ENCODE measurements at places on chromosomes 6 and 20. TPM values are rescaled to one million over a fixed set of nuclear protein-coding genes. Genes with fewer than 3 reads are reported as not detected.

- no peak for DNase-seq
Observed at GRCh38 chr6:125742024-125742423, 7.4 kb upstream of the HEY2 start.

DNA sequence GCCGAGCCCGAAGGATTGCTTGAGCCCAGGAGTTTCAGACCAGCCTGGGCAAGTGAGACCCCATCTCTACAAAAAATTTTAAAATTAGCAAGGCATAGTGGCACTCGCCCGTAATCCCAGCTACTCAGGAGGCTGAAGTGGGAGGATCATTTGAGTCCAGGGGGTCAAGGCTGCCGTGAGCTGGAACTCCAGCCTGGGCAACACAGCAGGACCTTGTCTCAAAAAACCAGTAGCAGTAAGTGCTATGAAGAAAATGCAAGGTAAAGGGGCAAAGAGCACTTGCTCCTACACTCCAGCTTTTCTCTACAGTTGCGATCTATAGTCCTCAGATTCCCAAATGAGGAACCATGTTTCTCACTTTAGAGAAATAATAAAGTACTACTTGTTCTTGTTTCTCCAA, 1.8 kb upstream of the DDX39B start:
- no peak for DNase-seq

Gene AVP
- total RNA-seq, result not detected

Gene XKR7
- total RNA-seq, result not detected

Gene DEFB119
- not detected for total RNA-seq

DNA sequence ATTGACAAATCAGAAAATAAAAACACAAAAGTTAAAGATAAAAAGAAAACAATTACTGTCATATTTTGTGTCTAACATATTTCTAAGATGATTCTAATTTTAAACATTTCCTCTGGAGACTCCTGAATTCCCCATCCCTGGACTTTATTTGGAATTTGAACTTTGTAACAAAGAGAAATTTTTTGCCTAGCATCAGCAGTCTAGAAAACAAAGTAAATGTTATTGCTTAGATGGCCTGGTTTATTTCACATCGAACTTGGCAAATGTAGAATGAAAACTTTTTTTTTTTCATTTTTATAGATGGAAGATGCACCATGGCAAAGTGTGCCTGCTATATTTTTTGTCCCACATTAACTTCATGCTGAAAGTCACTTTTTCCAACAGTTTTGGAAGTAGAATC, 159.1 kb downstream of the TBX18 start:
- no peak for DNase-seq

- DNase-seq, result no peak
Observed at GRCh38 chr6:92767101-92767500, 652.3 kb downstream of the EPHA7 start.

GRCh38 chr6:34589140-34589539, 33.0 kb upstream of the SPDEF start:
- DNase-seq, result no peak

DNA sequence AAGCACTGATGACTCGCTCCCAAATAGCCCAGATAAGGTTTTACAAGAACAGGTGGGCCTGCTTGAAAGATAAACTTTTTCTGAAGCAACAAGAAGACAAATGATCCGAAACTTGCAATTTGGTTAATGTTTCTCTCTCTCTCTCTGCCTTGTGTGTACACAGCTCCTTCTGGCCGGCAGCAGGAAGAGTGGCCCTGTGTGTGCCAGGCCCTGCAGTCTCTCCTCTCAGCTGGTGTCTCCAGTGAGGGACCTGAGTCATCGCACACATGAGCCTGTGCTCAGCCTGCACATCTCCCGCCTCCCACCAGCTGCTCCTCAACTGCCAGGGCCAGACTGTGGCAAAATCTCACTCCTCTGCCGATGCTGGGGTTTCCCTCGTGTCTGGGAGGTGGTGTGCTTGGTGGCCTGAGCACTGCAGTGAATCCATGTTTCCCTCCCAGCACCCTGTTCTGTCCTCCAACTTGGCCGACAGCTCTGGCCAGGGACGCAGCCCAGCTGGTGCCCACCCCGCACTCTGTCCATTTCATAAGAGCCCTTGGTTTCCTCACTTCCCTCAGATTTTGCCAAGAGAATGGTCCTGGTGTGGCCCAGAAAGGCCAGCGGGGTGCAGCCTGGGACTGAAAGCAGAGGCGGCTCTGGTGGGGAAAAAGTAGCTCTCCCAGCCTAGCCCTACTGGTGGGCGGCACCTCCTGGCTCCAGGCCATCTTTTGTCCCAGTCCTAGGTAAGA, 49.4 kb downstream of the ERMARD start:
- DNase-seq, result no peak

DNA sequence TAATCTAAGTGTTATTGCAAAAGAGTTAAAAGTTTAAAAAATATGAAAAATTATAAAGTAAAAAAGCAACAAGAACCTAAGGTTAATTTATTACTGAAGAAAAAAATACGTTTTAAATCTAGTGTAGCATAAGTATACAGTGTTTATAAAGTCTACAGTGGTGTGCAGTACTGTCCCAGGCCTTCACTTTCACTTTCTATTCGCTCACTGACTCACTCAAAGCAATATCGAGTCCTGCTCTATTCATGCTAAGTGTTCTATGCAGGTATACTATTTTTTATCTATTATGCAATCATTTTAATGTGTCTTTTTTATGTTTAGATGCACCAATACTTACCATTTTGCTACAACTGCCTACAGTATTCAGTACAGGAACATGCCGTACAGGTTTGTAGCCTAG, 113.0 kb downstream of the MANEA start:
- no peak for DNase-seq

GRCh38 chr20:18588574-18588933, 700 bp downstream of the DTD1 start:
- no peak for DNase-seq

- DNase-seq, result no peak
Observed at GRCh38 chr6:35751594-35751993, 14.8 kb downstream of the ARMC12 start.

DNA sequence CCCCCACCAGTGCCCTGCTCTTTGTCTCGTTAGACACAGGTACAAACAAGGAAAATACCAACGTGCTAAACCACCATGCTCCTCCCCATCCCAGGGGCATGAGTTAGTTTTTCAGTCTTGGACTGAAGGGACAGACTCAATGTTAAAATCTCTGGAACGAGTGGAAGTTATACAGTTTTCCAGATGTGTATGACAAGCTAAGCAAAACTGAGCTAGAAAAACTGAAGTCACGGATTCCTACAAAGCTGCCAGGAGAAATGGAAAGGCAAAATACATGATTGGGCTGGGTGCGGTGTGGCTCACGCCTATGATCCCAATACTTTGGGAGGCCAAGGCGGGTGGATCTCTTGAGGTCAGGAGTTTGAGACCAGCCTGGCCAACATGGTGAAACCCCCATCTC, 34.3 kb upstream of the QKI start:
- DNase-seq, result no peak

GRCh38 chr20:8602389-8603116, 466.3 kb upstream of the PLCB4 start:
- no peak for DNase-seq

GRCh38 chr6:95084867-95085266, 492.5 kb upstream of the MANEA start:
- no peak for DNase-seq

- no peak for DNase-seq
Observed at GRCh38 chr6:74657011-74657410, 548.8 kb downstream of the COL12A1 start.

- no peak for DNase-seq
Observed at GRCh38 chr6:54992789-54993188, 146.2 kb downstream of the FAM83B start.

Gene NMBR
- not detected for total RNA-seq

DNA sequence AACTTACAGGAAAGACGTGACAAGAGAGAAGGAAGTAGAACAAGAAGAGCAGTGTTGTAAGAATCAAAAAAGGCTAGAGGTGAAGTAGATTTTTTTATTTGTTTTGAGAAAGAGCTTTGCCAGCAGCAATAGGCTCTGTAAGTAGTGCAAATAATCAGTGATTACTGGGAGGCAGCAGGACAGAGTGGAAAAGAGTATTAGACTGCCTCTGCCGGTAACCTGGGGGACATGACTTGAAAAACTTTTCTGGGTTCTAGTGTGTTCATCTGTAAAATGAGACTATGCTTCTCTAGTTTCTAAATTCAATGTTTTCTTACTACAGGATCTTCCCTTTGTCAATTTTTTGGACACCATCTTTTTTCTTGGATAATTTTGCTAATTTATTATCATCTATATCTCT, 5.8 kb upstream of the IRAK1BP1 start:
- DNase-seq, result no peak

Gene RNF144B
- 30.3 TPM for total RNA-seq

DNA sequence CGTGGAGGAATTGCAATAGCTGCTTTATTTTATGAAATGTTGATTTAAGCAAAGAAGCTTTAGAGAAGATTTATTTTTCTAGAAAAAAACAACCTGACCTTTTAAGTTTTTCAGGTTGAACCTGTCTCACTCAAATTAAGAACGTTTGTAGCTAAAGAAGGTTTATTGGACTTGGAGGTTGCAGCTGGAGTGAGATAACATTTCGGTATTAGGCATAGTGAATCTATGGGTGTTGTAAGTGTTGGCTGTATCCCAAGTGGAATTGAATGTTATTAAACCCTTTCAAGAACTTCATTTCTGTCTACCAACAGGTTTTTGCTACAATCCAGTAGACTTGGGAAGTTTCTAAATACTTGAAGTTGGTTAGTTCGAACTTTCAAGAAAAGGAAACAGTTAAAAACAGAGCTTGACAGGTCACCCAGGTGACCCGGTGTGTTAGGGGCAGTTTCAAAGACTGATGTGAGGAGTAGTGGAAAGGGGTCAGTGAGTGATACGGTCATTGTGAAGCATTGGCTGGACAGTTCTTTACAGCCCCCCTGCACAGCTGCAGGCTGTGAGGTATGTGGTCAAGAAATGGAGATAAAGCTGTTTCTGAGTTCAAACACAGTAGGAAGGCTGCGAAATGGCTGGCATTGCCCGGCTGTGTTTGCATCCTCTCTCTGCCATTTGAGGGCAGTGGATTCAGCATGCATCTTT, 2.4 kb upstream of the TBCC start:
- no peak for DNase-seq

DNA sequence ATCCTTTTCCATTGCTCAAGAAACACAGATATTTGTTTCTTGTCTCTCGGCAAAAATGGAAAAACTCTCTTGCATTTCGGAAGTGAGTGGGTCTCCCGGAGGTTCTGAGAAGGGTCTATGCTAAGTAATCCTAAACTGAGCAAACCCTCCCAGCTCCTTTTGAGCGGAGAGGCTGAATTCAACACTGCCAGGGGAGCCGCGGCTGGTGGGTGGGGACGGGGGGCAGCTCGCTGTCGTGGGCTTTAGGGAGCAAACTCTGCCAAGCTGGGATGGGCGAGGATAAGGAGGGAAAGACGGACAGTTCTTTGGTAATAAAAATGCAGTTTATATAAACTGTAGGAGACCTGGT, 211.4 kb downstream of the FOXC1 start:
- no peak for DNase-seq

Gene DCDC2
- total RNA-seq, result 23.2 TPM

Gene GRM1
- 0.05 TPM for total RNA-seq

- no peak for DNase-seq
Observed at GRCh38 chr6:107706516-107707115, 117.5 kb downstream of the SCML4 start.

Gene ATAT1
- total RNA-seq, result 8.9 TPM

DNA sequence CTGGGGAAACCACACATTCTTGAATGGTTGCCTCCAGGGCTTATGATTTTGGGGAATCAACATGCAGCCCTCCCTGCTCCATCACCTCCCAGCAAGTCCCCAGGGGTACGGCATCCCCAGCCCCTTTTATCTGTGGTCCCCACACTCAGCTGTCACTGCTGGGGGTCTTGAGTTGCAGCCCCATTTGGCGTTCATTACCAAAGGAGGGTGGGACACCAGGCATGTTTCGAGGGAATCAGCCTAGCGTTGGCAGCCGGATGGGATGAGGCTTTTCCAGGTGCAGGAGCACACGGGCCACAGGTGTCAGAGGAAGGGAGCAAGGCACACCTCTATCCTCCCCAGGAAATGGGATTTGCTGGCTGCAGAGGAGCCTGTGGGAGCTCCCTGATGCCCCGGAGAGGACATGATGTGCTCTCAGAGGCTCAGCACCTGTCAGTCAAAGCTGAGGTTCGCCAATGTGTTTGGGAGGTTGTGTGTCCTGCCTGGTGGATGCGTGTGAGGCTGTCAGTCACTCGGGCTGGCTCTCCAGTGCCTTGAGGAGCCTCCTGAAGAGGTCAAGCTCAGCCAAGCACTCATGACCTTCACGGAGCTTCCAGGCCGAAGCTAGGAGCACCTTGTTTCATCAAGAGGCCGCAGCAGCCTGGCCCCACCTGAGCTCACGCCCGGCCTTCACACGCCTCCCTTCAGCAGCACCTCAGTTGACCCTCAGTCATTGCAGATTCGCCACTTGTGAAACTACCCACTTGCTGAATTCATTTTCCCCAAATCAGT, 95.0 kb downstream of the ERMARD start:
- no peak for DNase-seq

- DNase-seq, result no peak
Observed at GRCh38 chr6:22437665-22438064, 131.7 kb upstream of the HDGFL1 start.

DNA sequence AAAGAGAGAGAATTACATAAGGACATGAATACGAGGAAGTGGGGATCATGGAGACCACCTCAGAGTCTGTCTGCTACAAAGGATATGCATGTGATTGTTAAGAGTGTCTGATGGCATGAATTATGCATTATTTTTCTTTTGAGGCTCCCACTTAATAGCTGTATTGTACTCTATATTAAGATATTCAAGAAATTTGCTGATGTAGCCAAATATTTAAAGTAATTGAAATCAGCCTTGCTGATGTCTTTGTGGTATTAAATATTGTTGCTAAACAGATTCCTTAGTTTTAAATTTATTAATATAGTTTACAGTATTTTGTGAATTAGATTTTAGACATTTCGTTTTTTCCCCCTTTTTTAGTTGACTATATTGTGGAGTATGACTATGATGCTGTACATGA, 25.3 kb downstream of the CD2AP start:
- no peak for DNase-seq

Gene OR12D3
- not detected for total RNA-seq

Gene SLC44A4
- total RNA-seq, result 0.05 TPM

GRCh38 chr6:89013438-89013837, 50.0 kb upstream of the RNGTT start:
- DNase-seq, result no peak

DNA sequence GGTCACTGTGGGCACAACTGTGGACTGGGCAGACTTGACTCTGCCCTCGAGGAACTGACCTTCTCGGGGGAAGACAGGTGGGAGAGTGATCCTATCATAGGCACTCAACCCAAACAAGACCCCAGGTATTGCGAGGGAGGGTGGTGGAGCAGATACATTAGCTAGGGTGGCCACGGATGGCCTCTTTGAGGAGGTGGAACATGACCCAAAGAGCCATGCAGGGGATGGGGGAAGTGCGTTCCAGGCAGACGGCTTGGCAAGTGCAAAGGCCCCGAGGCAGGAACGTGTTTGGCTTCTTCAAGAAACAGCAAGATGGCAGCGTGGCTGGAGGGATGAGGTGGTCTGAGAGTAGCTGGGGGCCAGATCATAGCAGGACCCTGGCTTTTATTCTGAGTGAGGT, 167.6 kb downstream of the NFATC2 start:
- DNase-seq, result no peak

Gene BTN1A1
- total RNA-seq, result not detected

- no peak for DNase-seq
Observed at GRCh38 chr20:17643531-17644188, 38.4 kb downstream of the RRBP1 start.

Gene THBD
- total RNA-seq, result 20.7 TPM

- DNase-seq, result no peak
Observed at GRCh38 chr6:167590193-167590592, 236.5 kb upstream of the AFDN start.

All from glomerular endothelial cell (primary cell).